ENCODE measurements at places on chromosomes 12 and 14.

DNA sequence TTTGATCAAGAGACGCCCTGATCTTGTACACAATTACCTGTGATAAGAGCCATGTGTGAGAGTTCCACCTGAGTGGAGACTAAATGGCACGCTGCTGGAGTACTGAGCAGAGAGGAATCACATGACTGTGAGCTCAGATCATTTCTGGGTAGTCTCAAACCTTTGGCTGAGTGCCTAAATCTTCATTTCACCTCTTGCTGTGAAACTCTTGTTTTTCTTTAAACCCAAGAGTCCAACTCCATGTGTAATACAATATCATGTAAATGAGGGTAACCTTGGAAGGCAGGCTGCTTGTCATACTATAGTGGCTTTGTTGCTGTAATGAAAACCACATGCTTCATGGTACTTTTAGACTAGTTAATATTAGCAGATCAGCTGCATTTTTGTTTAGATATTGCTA lies 156.9 kb downstream of the CAND1 start:
- peak; percentile 94 for DNase-seq

- no peak for DNase-seq
Observed at GRCh38 chr12:124699909-124700308, 132.5 kb upstream of the NCOR2 start.

GRCh38 chr14:58662018-58662417 lies 24.3 kb downstream of the DACT1 start:
- DNase-seq = no peak

GRCh38 chr12:13198876-13199275 lies 2.4 kb downstream of the EMP1 start:
- DNase-seq = no peak

DNA sequence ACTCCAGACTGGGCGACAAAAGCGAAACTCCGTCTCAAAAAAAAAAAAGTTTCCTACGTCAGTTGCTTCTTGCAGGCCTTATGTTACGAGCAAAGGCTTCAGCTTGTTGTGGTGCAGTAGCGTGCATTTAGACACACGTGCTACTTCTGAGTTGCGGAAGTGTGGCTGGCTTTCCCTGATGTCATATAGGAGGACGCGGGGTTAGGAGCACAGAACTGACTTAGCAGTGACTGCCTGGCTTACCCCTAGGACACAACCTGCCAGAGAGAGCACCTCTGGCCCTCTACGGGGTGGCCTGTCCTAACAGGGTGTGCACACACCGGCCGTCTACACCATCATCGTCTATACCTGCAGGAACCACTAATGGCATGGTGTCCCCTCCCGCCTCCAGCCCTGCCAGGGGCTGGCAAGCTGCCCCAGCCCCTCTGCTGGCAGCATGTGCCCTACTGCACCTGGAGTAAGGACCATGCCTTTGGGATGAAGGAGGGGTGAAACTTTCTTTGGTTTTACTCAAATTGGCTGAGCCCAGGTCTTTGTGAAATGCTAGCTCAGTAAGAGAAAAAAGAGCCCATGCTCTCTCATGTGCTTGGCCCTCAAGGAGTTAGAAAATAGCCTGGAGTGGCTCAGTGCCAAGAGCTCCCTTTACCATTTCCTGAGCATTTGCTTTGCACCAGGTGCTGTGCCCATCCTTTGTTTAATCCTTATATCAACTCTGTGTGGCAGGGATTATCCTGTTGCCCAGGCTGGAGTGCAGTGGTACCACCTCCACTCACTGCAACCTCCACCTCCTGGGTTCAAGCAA lies 1.7 kb upstream of the GPR68 start:
- DNase-seq = no peak

GRCh38 chr12:1935700-1936378 lies 17.4 kb upstream of the CACNA2D4 start:
- no peak for DNase-seq
